A549 treated with CpdA at 1 μM for 4 hours (cell line): ENCODE measurements at places on chromosomes 1 and 21. TPM values are rescaled to one million over a fixed set of nuclear protein-coding genes. Genes with fewer than 3 reads are reported as not detected.

GJA9 gene
- total RNA-seq = 0.06 TPM in 1 of 5 replicates, not detected in the others

TDRD5 gene
- 0.01 to 0.09 TPM (median 0.05 TPM) in 3 of 5 replicates, not detected in the others for total RNA-seq

IVL gene
- total RNA-seq = 0.03 TPM in 1 of 5 replicates, not detected in the others

TXNDC12 gene
- 34.0 to 44.2 TPM (median 38.2 TPM) in 5 replicates for total RNA-seq

UBXN10 gene
- total RNA-seq = not detected in 5 replicates

DIPK1A gene
- 7.4 to 9.7 TPM (median 8.7 TPM) in 5 replicates for total RNA-seq

NHLH1 gene
- total RNA-seq = 0.10 to 0.78 TPM (median 0.48 TPM) in 5 replicates

HMCN1 gene
- total RNA-seq = 0.04 to 0.17 TPM (median 0.09 TPM) in 5 replicates
